ENCODE measurements at places on chromosomes 16 and 17. TPM values are rescaled to one million over a fixed set of nuclear protein-coding genes. Genes with fewer than 3 reads are reported as not detected.

DNA sequence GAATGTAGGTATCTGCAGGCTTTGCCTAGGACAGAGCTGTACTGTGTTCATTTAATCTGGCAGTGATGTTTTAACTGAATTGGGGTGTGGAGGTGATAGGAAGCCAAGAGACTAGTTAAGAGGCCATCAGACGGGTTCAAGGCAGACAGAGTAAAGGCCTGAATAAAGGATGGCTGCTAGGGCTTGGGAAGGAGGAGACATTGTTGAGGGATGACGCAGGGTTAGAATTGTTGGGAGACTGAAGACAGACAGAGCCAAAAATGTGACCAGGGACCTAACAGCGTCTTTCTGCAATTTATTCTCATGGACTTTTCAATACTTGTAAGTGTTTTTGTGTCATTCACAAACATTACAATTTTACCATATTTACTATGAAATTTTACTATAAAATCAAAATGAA is 48.6 kb upstream of the MYH10 start:
- H3K27me3 ChIP-seq: no peaks in the 10 kb centered on the region
- H3K27ac ChIP-seq: no peak overlapping the region
- DNase-seq: no peak
- H3K36me3 ChIP-seq: no peaks in the 10 kb centered on the region

DNA sequence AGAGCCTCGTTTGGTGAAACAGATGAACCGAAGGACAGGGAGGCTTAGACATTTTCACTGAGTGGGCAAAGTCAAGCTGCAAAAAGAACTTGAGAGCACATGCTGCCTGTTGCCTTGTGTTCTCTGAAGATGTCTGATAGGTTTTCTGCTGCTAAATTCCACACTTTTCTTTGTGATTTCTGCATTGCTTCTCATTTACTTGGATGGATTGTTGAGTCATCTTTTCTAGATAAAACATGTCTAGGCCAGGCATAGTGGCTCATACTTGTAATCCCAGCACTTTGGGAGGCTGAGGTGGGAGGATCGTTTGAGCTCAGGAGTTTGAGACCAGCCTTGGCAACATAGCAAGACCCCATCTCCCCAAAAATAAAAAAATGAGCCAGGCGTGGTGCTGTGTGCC is 80.4 kb upstream of the CLEC18A start:
- H3K4me1 ChIP-seq: no peaks in the 10 kb centered on the region
- no peaks in the 10 kb centered on the region for H3K27me3 ChIP-seq
- peaks cover 4% of the 10 kb centered on the region for H3K36me3 ChIP-seq
- H3K4me3 ChIP-seq: no peak overlapping the region
- no peak for DNase-seq
- no peak overlapping the region for H3K27ac ChIP-seq

- DNase-seq: no peak
- no peaks in the 10 kb centered on the region for H3K27me3 ChIP-seq
- H3K4me3 ChIP-seq: no peak overlapping the region
- H3K36me3 ChIP-seq: no peaks in the 10 kb centered on the region
- no peak overlapping the region for H3K27ac ChIP-seq
Observed at GRCh38 chr16:87541872-87542234, 49.0 kb upstream of the ZCCHC14 start.

GRCh38 chr17:45579529-45580495 is 89.3 kb upstream of the PLEKHM1 start:
- DNase-seq: no peak
- H3K27me3 ChIP-seq: no peaks in the 10 kb centered on the region
- H3K4me3 ChIP-seq: no peak overlapping the region
- peaks cover 3% of the 10 kb centered on the region for H3K36me3 ChIP-seq
- peak overlapping the region; percentile 53 for H3K27ac ChIP-seq
- H3K4me1 ChIP-seq: peaks cover 10% of the 10 kb centered on the region

- no peak overlapping the region for H3K4me3 ChIP-seq
- no peak overlapping the region for H3K27ac ChIP-seq
- H3K27me3 ChIP-seq: no peaks in the 10 kb centered on the region
- peaks cover 16% of the 10 kb centered on the region for H3K4me1 ChIP-seq
- no peak for DNase-seq
- H3K36me3 ChIP-seq: no peaks in the 10 kb centered on the region
Observed at GRCh38 chr17:50034498-50035364, 21.2 kb upstream of the ITGA3 start.

DNA sequence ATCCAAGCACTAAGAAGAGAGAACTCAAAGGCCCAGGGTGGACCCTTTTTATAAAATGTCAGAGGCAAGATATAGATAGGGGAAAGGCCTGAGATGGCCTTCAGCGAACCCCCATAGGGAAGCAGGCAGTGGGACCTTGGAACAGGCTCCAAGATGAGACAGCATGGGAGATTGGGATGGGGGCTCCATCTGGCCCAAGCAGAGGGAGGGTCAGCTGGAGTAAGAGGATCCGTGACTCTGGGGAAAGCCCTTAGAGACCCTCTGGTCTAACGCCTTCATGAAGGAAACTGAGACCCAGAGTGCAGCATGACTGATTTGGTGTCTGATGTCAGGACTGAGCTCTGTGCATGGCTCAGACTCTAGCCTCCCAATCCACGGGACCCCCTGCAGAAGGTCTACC is 30.8 kb downstream of the C17orf100 start:
- H3K36me3 ChIP-seq: no peaks in the 10 kb centered on the region
- H3K4me1 ChIP-seq: no peaks in the 10 kb centered on the region
- no peak for DNase-seq
- no peak overlapping the region for H3K27ac ChIP-seq
- no peaks in the 10 kb centered on the region for H3K27me3 ChIP-seq
- H3K4me3 ChIP-seq: no peak overlapping the region

DNA sequence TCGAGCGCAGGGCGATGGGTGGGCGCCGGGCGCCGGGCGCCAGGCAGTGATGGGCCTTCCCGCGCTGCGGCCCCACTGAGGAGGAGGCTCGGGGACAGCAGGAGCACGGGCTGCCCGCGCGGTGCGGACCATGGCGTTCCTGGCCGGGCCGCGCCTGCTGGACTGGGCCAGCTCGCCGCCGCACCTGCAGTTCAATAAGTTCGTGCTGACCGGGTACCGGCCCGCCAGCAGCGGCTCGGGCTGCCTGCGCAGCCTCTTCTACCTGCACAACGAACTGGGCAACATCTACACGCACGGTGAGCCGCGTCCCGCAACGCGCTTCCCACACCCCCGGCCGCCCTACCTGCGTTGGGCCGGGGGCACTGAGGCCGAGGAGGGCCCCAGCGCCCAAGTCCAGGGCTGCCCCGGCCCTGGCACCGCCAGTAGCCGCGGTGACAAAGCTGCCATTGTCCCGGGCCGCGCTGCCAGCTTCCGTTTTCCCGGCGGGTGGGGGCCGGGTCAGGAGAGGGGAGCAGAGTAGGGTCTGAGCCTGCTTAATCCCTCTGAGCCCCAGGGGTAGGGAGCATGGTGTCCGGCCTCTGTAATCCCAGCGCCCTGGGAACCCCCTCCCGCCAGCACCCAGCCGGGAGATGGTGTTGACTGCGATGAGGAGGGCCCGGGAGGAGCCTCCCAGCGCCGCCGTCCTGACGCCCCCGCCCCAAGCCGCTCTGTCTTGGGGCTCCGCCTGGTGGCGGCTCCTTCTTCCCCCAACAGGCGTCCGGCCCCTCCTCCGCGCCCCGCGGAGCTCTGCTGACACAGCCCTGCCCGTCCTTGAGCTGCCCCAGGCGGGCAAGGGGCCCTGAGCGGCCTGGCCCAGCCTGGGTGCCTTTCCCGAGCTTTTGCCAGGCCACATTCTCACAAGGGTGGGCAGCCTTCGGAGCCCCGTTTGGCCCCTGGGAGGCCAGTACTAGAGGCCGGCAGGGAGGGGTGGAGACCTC is 685 bp downstream of the PAQR4 start:
- H3K27me3 ChIP-seq: peaks cover 20% of the 10 kb centered on the region
- peak; percentile 32 for DNase-seq
- no peaks in the 10 kb centered on the region for H3K36me3 ChIP-seq
- peak overlapping the region; percentile 49 for H3K4me3 ChIP-seq
- H3K27ac ChIP-seq: no peak overlapping the region
- no peaks in the 10 kb centered on the region for H3K4me1 ChIP-seq

- H3K27ac ChIP-seq: no peak overlapping the region
- DNase-seq: no peak
- no peaks in the 10 kb centered on the region for H3K27me3 ChIP-seq
- H3K4me3 ChIP-seq: no peak overlapping the region
- no peaks in the 10 kb centered on the region for H3K36me3 ChIP-seq
Observed at GRCh38 chr17:2101448-2102257, 46.8 kb downstream of the HIC1 start.

GRCh38 chr17:77287432-77288068 is 146.8 kb downstream of the SEC14L1 start:
- peak overlapping the region; percentile 83 for H3K27ac ChIP-seq
- H3K27me3 ChIP-seq: no peaks in the 10 kb centered on the region
- no peak overlapping the region for H3K4me3 ChIP-seq
- H3K36me3 ChIP-seq: no peaks in the 10 kb centered on the region
- DNase-seq: peak; percentile 84

DNA sequence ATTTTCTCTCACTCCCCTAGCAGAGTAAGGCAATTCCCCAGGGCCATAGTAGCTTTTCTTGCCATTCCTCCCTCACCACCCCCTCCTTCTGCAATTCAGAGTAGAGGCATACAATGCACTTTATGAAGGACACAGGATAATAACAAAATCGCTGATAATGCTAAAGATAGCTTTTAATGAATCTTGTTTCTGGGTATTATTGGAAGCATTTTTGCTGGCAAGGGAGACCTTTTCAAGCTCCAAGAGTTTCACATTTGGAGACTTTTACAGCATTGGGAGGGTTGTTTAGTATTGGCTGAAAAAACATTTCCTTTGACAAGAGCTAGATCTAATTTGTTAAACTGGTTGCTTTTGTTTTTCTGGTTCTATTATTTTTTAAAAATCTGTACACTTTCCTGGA is 573.0 kb upstream of the C16orf82 start:
- DNase-seq: no peak
- H3K36me3 ChIP-seq: no peaks in the 10 kb centered on the region
- H3K4me3 ChIP-seq: no peak overlapping the region
- peaks cover 3% of the 10 kb centered on the region for H3K27me3 ChIP-seq
- H3K27ac ChIP-seq: no peak overlapping the region

DNA sequence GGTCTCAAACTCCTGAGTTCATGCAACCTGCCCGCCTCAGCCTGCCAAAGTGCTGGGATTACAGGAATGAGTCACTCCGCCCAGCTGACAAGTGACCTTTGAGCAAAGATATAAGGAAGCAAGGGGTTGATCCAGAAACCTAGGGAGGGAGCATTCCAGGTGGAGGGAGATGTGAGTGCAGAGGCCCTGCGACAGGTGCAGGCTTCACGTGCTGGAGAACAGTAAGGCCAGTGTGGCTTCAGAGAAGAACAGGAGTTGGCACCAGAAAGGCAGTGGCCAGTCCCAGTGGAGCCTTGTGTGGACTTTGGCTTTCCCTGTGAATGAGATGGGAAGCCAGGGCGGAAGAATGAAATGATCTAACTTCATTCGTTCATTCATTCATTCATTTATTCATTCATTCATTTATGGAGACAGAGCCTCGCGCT is 73.6 kb upstream of the HAS3 start:
- no peaks in the 10 kb centered on the region for H3K36me3 ChIP-seq
- DNase-seq: no peak

DNA sequence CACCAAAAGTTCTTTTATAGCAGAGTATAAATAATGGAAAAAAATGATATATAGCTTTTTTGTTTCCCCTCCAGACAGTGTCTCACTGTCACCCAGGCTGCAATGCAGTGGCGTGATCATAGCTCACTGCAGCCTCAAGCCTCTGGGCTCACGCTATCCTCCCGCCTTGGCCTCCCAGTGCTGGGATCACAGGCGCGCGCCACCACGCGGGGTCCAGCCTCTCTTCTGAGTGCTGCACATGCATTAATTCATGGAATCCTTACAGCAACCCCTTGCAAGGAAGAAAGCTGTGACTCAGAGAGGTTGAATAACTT is 18.0 kb upstream of the ZNF629 start:
- no peak for DNase-seq
- H3K27me3 ChIP-seq: no peaks in the 10 kb centered on the region
- H3K36me3 ChIP-seq: no peaks in the 10 kb centered on the region
- peak overlapping the region; percentile 97 for H3K27ac ChIP-seq
- peaks cover 10% of the 10 kb centered on the region for H3K4me1 ChIP-seq

GRCh38 chr16:47311738-47312505 is 148.9 kb downstream of the ITFG1 start:
- H3K4me1 ChIP-seq: peaks cover 6% of the 10 kb centered on the region
- DNase-seq: peak; percentile 8
- H3K4me3 ChIP-seq: no peak overlapping the region
- H3K27me3 ChIP-seq: no peaks in the 10 kb centered on the region
- H3K36me3 ChIP-seq: peaks cover 18% of the 10 kb centered on the region
- H3K27ac ChIP-seq: no peak overlapping the region

DNA sequence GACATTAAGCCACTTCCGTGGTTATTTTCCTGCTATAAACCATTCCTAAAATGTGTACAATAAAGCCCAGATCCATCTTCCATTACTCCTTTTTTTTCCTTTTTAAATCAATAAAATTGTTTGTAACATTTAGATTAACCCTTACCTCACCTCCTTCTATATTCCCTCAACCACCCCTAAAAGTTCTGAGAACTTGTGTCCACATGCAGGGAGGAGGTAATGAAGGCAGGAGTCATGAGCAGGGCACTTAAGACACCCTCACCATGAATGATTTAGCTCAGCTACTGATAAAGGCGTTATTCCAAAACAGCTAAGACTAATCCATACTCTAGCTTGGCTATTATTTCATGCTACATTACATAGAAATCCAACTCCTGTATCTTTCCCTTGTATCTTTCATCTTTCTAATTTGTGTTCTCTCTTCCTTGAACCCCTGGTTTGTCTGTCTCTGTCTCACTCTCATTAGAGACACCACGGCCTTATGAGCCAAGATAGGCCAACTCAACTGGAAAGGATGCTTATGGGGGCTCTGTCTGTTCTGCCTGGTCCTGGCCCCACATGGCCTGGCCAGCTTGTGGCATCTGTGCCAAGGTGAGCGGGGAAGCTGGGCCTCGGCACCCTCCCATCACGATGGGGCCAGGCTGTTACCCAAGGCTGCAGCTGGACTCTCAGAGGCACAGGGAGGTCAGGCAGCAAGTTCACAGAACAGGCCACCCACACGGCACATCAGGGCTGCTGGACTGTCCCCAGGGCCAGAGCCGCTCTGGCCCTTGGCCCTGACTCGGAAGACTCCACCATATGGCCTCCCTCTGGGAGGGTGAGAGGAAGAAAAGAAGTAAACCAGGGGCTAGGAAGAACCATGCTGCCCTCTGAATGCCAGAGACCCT is 294.4 kb downstream of the SOX9 start:
- no peaks in the 10 kb centered on the region for H3K4me1 ChIP-seq
- no peak overlapping the region for H3K27ac ChIP-seq
- no peak overlapping the region for H3K4me3 ChIP-seq

- peak; percentile 23 for DNase-seq
- peaks cover 52% of the 10 kb centered on the region for H3K27me3 ChIP-seq
- no peak overlapping the region for H3K27ac ChIP-seq
- H3K4me1 ChIP-seq: peaks cover 4% of the 10 kb centered on the region
- no peaks in the 10 kb centered on the region for H3K36me3 ChIP-seq
- H3K4me3 ChIP-seq: peak overlapping the region; percentile 34
Observed at GRCh38 chr16:22813223-22813947, 577 bp upstream of the HS3ST2 start.

GAST gene
- not detected for total RNA-seq

CD300LG gene
- not detected for total RNA-seq

OSGIN1 gene
- 0.60 TPM for total RNA-seq

CIAPIN1 gene
- 74.2 TPM for total RNA-seq
